ENCODE measurements at places on chromosomes 7 and 10.

GRCh38 chr10:33820531-33820930 is 486.1 kb upstream of the NRP1 start:
- DNase-seq, result no peak

GRCh38 chr10:114748241-114748640 is 73.3 kb upstream of the FHIP2A start:
- DNase-seq, result no peak

- DNase-seq, result no peak
Measured at GRCh38 chr7:77455321-77455720, 39.2 kb upstream of the GSAP start.

DNA sequence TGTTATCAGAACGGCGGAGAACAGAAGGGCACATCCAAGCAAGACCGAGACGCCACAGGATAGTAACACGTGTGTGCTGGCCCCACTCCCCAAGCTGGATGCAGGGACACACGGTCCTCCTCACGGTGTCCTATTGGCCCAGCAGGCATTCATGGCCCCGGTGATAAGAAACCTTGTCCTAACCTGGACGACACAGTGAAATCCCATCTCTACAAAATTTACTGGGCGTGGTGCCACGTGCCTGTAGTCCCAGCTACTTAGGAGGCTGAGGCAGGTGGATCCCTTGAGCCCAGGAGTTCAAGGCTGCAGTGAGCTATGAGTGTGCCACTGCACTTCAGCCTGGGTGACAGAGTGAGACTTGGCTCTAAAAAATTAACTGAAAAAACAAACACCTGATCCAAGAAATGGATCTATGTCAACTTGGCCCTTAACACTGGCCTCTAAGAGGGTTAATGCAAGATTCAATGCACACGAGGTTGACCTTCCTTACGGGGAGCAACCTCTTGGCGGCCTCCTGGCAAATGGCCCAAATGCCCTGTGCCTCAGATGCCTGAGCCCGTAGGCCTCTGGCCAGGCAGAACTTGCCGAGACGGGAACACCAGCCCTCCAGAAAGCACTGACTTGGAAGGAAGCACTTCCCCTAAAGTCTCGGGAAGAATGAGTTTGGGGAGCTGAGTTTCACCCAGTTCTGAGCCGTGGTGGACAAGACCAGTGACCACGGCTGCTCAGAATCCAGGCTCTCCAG is 72.3 kb downstream of the ZRANB1 start:
- no peak for DNase-seq

- no peak for DNase-seq
Measured at GRCh38 chr7:119842786-119843185, 430.2 kb upstream of the KCND2 start.

DNA sequence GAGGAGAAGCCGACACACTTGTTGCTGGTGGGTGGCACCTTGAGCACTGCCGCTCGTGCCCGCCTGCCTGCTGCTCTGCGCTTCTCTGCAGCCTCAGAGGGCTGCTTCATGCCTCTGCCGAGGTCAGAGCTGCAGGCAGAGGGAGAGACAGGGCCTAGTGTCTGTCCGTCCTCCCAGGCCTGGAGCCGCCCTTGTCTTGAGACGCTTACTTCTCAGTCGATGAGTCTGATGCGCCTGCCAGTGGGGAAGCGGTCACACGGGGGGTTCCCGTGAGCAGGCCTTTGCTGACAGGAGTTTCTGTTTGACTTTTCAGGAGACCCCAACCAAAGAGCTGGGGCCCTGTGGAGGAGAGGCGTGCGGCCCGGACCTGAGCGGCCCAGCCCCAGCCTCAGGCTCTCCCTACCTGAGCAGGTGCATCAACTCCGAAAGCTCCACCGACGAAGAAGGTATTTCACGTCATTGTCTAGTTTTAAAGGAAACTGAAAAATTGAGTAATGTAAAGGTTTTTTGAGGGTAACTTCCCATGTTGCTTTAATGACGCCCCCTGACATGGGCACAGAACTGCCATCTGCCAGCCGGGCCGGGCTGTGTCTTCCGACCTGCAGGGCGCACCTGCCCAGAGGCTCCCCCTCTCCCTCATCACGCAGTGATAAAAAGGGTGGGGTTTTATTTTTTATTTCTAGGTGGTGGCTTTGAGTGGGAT is 7.8 kb upstream of the BHLHA15 start:
- DNase-seq, result no peak

DNA sequence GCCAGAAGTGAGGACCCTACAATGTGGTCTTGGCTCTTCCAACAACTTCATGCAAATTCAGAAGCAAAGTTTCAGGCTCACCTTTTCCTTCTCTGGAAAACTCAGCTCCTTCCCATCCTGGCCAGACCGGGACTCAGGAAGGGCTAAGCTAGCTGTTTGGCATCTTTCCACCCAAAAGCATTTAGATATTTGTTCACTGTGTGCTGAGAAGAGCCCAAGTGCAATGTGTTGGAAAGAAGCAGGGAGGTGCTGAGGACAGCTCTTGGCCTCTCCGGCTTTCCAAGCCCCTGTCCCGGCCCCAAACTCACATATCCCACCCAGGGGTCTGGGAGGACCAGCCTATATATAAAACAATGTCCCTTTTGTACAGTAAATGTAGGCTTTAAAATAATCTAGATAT is 44.5 kb downstream of the MKI67 start:
- no peak for DNase-seq

DNA sequence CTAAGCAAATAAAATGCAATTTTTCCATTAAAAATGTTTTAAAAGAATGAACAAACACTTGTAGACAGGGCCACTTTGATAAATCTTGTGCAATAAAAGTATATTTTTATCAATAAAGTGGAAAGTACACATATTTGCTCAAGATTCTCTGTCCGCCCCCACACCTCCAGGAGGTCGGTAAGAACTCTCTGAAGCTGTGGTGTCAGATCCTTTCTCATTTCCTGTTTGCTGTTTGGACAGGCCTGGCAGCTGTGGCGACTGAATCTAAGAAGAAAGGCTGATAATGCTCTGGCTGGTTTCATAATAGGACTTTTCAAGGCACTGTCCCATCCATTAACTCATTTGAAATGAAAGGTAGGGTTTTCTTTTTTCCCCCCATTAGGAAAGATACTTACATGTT is 15.3 kb upstream of the ASB4 start:
- no peak for DNase-seq

- no peak for DNase-seq
Measured at GRCh38 chr10:127875916-127876315, 16.8 kb downstream of the CLRN3 start.

DNA sequence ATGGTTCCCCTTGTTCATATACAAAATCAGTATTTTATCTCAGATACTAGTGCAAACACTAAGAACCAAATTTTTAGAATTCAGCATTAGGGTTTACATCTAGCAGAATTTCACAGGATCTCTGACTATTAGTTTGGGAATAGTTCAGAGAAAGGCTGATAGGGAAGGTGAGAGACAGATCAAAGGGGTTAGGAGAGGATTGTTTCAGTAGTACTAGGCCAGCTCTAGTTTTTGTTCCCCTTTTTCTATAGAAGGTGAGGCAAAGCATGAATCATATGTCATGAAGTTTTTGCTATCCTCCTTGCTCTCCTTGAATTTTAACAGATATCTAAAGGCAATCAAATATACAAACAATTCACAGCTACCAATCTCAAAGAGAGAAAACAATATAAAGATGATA is 26.1 kb upstream of the CTNNA3 start:
- no peak for DNase-seq

DNA sequence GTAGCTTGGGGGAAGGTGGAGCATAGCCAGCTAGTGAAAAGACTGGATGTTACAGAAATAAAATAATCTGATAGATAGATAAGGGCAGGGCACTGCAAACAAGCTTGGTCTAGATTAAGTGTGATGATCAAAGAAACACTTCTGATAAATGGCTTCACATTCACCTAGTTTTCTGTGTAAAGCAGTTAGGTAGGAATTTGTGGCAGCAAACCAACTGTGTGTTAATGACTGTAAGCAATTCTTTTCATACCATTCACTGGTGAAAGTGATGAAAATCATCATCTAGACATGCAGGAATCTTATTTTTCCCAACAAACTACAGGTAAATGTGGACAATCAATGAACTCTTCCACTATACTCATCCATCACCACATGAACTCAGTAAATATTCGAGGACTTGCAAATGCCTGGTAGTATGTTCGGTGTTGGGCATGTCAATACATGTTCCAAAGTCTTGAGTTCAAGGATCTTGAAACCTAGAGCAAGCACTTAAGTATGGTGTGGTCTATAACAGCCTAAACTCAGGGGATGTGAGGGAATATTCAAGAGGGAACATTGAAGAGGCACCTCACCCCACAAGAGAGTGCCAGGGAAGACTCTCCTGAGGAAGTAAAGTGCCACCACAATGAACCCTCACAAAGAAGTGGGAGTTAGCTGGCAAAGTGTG is 20.5 kb downstream of the PON3 start:
- no peak for DNase-seq

GRCh38 chr7:157487046-157487770 is 150.4 kb downstream of the DNAJB6 start:
- no peak for DNase-seq

DNA sequence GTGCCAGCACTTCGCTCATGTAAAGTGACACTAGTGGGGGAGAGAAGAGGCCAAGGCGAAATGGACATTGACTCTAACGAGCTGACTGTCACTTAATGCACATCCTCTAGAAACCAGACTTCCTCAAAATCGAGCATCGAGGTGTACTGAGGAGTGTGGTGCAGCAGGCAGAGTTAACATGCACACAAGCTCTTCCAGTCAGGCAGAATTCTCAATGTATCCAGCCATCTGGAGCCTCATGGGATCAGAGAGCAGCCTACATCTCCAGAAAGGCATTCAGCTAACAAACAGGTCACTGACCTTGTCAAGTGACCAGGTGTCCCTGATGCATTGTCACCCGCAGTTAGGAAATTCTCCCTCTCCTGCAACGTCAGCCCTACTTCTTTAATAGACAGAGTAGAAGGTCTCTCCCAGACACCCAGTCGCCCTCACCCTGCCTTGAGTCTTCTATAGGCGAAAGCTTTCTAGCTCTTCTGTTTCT is 259.8 kb upstream of the AOAH start:
- no peak for DNase-seq

GRCh38 chr7:105707967-105708762 is 126.9 kb upstream of the EFCAB10 start:
- no peak for DNase-seq

DNA sequence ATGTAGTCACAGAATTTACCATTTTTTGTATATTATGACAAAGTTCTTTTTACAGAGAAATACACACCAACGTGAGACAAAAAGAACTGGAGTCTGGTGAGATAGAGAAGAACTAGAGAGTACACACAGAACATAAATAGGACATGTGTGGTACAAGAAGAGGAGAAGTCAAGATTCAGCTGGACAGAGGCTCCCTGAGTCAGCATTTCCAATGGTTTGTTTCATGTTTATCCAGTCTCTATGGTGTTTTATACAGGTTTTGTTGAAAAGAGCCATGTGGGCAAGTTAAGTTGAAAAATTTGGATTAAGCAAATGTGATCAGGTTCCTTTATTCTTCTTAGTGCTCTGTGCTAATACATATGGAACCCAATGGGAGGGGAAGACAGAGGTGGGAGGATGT is 105.5 kb upstream of the AKR1E2 start:
- DNase-seq, result no peak

DNA sequence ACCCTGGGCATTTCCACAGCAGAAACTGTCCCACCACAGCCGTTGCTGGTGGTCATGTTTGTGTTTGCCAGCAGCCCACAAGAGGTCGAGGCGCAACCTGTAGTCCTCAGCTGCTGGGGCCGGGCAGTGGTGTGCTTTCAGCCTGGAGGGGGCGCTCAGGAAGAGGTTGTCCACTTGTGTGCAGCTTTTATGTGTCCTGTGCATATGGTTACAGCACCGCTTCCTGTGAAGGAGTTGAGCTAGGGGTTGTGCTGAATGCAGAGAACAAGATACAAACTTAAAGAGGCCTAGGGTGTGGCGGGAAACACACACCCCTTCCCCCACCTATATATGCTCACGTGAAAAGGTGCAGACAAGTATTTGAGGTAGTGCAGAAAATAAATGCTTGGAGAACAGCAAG is 29.5 kb upstream of the PFKFB3 start:
- DNase-seq, result peak; percentile 80

DNA sequence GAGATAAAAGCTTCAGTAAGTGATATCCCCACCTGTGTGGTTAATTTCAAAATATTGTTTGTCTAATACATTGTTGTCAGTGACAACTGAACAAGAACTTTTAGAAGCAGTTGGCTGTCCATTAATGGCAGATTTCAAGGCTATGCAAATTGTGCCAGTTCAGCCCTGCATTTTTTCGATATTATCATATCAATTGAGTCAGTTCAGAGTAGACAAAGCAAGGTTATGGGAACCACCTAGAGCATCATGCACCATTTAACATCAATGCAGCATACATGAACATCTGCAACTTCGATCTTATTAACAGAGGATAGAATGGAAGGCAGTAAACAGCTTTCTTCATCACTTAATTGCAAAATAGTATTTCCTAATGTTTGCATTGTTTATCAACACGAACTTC is 180.7 kb upstream of the KAT6B start:
- no peak for DNase-seq

DNA sequence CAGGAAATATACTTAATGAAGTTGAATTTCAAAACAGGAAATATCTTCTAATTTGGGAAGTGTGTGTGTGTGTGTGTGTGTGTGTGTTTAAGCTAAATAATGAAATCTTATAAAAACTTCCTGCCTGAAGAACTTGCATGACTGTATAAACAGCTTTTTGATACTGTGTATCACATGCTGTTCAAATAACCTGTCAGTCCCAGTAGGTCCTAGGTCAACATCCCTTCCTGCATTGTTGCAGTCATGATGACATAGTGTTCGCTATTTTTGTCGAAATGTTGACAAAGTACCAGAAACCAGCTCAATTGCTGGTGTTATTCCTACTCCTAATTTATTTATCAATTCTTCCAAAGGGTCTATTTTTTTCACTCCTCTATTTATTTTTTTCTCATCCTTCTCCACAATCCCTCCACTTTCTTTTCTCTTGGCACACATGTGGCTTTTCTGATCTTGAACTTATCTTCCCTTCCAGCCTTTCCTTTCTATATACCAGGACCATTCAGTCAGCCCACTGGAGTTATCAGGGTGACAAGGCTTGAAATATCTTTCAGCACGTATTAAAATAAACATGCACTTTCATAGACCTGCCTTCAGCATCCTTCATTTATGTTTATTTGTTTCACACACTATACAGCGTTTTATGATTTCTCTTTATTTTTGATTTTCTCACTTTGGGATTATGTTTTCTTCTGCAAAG is 115.8 kb downstream of the PLXDC2 start:
- no peak for DNase-seq

- DNase-seq, result peak; percentile 39
Measured at GRCh38 chr7:139776486-139777132, 1.2 kb downstream of the HIPK2 start.

GRCh38 chr10:34024693-34025425 is 690.4 kb upstream of the NRP1 start:
- DNase-seq, result no peak

DNA sequence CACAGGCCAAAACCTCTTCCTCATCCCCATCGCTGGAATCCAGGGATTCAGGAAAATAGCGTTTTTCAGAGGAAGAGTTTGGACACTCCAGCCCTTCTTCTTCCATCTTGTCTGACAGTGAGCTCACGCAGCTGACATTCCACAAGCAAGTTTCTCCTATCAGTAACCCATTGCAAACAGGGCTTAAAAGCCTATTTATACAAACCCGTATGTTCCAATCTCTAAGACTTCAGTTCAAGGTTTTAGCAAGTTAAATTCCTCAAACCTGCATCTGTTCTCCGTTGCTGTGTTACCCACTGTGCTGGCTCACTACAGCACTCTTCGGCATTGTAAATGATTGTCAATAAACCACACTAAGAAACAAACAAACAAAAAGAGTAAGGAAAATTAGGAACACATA is 373 bp downstream of the DHX32 start:
- DNase-seq, result no peak
